ENCODE measurements at places on chromosomes 16 and 17. TPM values are rescaled to one million over a fixed set of nuclear protein-coding genes. Genes with fewer than 3 reads are reported as not detected.
A peak's percentile ranks its signal among the peaks of the same experiment; 100 is the strongest.

DNA sequence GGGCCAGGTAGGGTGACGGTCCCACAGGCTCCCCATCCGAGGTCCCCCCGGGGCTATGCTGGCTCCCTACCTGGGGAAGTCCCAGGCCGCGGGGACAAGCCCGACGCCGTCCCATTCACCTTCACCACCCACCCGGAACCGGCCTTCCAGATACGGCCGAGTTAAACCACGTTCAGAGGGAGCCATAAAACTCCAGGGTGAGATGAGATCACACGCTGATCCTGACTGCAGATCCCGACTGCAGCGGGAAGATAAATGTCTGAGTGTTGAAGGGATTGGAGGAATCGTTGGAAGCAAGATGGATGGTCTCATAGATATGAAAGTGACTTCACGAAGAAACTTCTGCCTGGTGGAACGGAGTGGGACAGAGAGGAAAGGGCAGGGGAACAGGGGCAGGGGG lies 13.6 kb upstream of the C1QTNF8 start:
- no peaks in the 10 kb centered on the region for H3K36me3 ChIP-seq
- H3K4me1 ChIP-seq = no peaks in the 10 kb centered on the region
- no peak for DNase-seq
- no peaks in the 10 kb centered on the region for H3K27me3 ChIP-seq

Gene SGCA
- 0.31 TPM for total RNA-seq

GRCh38 chr17:16281351-16281750 lies 64.3 kb downstream of the PIGL start:
- no peak overlapping the region for H3K4me3 ChIP-seq
- H3K27ac ChIP-seq = no peak overlapping the region
- H3K36me3 ChIP-seq = no peaks in the 10 kb centered on the region
- no peaks in the 10 kb centered on the region for H3K27me3 ChIP-seq
- no peak for DNase-seq

DNA sequence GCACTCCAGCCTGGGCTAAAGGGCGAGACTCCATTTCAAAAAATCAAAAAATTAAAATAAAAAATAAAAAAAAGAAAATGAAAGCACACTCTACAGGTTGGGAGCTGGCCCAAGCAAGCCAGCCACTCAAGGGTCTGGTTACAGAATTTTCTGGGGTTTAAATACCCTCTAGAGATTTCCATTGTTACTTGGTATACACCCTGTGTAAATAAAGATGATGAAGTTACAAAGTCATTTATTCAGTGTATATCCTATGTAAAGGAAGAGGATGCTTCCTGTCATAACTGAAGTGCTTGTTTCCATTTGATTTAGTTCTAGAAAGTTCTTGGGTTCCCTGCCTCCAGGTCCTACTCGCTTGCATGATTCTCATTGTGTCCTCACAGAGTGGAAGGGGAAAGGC lies 79.9 kb upstream of the C17orf78 start:
- H3K27me3 ChIP-seq = no peaks in the 10 kb centered on the region
- no peak overlapping the region for H3K27ac ChIP-seq
- no peak overlapping the region for H3K4me3 ChIP-seq
- H3K36me3 ChIP-seq = no peaks in the 10 kb centered on the region

- no peaks in the 10 kb centered on the region for H3K27me3 ChIP-seq
- H3K36me3 ChIP-seq = no peaks in the 10 kb centered on the region
- H3K4me1 ChIP-seq = peaks cover 5% of the 10 kb centered on the region
- no peak for DNase-seq
- peak overlapping the region; percentile 28 for H3K27ac ChIP-seq
These were observed 157.0 kb downstream of the CPPED1 start for GRCh38 chr16:12646490-12647274.

Gene CPNE7
- 3.2 TPM for total RNA-seq

- H3K27me3 ChIP-seq = no peaks in the 10 kb centered on the region
- H3K27ac ChIP-seq = peak within 1 kb of the TSS; percentile 79
- H3K4me1 ChIP-seq = peaks cover 17% of the 10 kb centered on the region
- H3K4me3 ChIP-seq = peak within 1 kb of the TSS; percentile 61
- H3K36me3 ChIP-seq = peaks cover 9% of the 10 kb centered on the region
- peak; percentile 73 for DNase-seq
These were observed at the start of gene UNKL for GRCh38 chr16:1414532-1415260. Gene UNKL (minus strand): TSS chr16:1414704. CDS start chr16:1414691, 13 bp downstream.

GRCh38 chr17:57672971-57673370 lies 72.1 kb downstream of the CCDC182 start:
- no peak overlapping the region for H3K27ac ChIP-seq
- peaks cover 28% of the 10 kb centered on the region for H3K4me1 ChIP-seq
- no peak for DNase-seq
- no peaks in the 10 kb centered on the region for H3K27me3 ChIP-seq
- no peak overlapping the region for H3K4me3 ChIP-seq

DNA sequence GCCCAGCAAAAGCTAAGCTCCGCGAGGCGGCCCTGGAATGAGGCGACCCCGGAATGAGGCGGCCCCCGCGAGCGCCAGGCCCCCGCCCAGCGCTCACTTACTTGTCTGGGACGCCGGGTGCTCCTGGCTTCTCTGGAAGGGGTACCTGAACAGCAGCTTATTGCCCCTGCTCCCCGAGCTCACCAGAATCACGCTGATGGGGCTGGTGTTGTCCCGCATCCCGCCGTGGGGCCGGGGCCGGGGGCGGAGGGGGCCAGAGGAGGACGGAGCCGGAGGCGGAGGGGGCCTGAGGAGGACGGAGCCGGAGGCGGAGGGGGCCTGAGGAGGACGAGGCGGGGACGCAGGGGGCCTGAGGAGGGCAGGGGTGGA lies 440 bp downstream of the NPRL3 start:
- peak overlapping the region; percentile 37 for H3K4me3 ChIP-seq
- H3K27ac ChIP-seq = peak overlapping the region; percentile 47
- peak; percentile 18 for DNase-seq
- no peaks in the 10 kb centered on the region for H3K27me3 ChIP-seq

Gene MYH1
- total RNA-seq = not detected

GRCh38 chr16:52624891-52625290 lies 77.9 kb upstream of the TOX3 start:
- H3K4me1 ChIP-seq = no peaks in the 10 kb centered on the region
- H3K27ac ChIP-seq = no peak overlapping the region
- H3K27me3 ChIP-seq = no peaks in the 10 kb centered on the region
- H3K36me3 ChIP-seq = no peaks in the 10 kb centered on the region
- H3K4me3 ChIP-seq = no peak overlapping the region
- DNase-seq = no peak

GRCh38 chr16:54724346-54724925 lies 206.2 kb upstream of the IRX5 start:
- H3K27ac ChIP-seq = no peak overlapping the region
- H3K4me1 ChIP-seq = no peaks in the 10 kb centered on the region
- H3K36me3 ChIP-seq = no peaks in the 10 kb centered on the region
- no peak overlapping the region for H3K4me3 ChIP-seq

Gene UNC13D
- total RNA-seq = 143 TPM

Gene BPTF
- total RNA-seq = 78.8 TPM

GRCh38 chr17:58314706-58315015 lies 13.9 kb downstream of the TSPOAP1 start:
- no peaks in the 10 kb centered on the region for H3K27me3 ChIP-seq
- H3K27ac ChIP-seq = no peak overlapping the region
- DNase-seq = no peak

DNA sequence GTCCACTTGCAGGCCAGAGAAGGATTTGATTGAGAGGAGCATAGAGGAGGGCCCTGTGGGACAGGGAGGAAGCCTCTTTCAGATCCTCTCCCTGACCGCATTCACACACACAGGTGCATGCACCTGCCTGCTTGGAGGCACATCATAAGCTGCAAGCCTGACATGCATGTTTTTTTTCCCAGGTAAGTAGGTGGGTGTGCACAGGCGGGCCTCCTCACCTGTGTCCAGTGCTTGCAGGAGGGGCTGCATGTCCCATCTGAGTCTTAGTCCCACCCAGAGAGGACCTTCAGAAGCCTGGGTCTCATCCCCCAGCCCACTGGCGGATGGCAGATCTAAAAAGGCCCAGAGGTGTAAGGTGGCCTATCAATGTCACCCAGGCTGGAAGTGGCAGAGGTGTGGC lies 130.8 kb downstream of the TMEM132E start:
- H3K4me3 ChIP-seq = no peak overlapping the region
- H3K36me3 ChIP-seq = no peaks in the 10 kb centered on the region
- H3K27ac ChIP-seq = no peak overlapping the region
- no peak for DNase-seq
- no peaks in the 10 kb centered on the region for H3K27me3 ChIP-seq
- no peaks in the 10 kb centered on the region for H3K4me1 ChIP-seq

- H3K4me3 ChIP-seq = no peak overlapping the region
- no peak overlapping the region for H3K27ac ChIP-seq
- no peak for DNase-seq
- no peaks in the 10 kb centered on the region for H3K4me1 ChIP-seq
- H3K27me3 ChIP-seq = no peaks in the 10 kb centered on the region
- no peaks in the 10 kb centered on the region for H3K36me3 ChIP-seq
These were observed 1033.6 kb downstream of the CDH8 start for GRCh38 chr16:61002479-61003204.

DNA sequence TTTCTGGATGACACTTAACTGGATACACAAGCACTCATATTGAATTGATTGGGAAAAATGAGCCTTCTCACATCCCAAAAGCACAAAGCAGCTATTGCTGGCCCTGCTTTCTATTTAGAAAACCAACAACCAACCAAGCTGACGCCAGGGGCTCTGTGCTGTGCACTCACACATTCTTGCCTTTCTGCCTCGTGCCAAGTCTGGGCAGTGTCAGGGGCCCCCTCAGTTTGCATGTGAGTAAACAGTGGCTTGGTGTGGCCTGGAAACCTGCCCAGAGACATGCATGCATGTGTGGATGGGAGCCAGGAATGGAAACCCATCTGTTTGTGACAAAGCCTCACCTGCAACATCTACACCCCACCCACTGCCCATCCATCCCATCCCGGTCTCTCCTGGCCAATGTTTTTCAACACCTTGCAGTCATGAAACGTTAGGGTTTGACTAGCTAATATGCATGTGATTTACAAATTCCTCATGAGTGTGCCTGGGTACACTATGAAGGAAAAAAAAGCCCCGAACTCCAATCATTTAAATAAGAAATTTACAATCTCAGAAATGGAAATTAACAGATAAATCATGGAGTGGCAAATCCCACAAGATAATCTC lies 20.4 kb downstream of the MIEF2 start:
- H3K4me1 ChIP-seq = no peaks in the 10 kb centered on the region
- no peaks in the 10 kb centered on the region for H3K27me3 ChIP-seq
- no peak overlapping the region for H3K4me3 ChIP-seq
- no peak for DNase-seq

Gene NR1D1
- 10.0 TPM for total RNA-seq

- peak overlapping the region; percentile 52 for H3K4me3 ChIP-seq
- no peaks in the 10 kb centered on the region for H3K36me3 ChIP-seq
- H3K27ac ChIP-seq = peak overlapping the region; percentile 32
These were observed 40.1 kb downstream of the ZNF276 start for GRCh38 chr16:89761304-89761922.

GRCh38 chr17:54626146-54626703 lies 274.4 kb upstream of the TOM1L1 start:
- no peaks in the 10 kb centered on the region for H3K36me3 ChIP-seq
- no peaks in the 10 kb centered on the region for H3K27me3 ChIP-seq
- DNase-seq = no peak
- no peak overlapping the region for H3K27ac ChIP-seq
- no peaks in the 10 kb centered on the region for H3K4me1 ChIP-seq

- no peak overlapping the region for H3K4me3 ChIP-seq
- no peaks in the 10 kb centered on the region for H3K36me3 ChIP-seq
- DNase-seq = no peak
- no peaks in the 10 kb centered on the region for H3K27me3 ChIP-seq
These were observed 8.1 kb upstream of the EFCAB13 start for GRCh38 chr17:47315451-47316266.

DNA sequence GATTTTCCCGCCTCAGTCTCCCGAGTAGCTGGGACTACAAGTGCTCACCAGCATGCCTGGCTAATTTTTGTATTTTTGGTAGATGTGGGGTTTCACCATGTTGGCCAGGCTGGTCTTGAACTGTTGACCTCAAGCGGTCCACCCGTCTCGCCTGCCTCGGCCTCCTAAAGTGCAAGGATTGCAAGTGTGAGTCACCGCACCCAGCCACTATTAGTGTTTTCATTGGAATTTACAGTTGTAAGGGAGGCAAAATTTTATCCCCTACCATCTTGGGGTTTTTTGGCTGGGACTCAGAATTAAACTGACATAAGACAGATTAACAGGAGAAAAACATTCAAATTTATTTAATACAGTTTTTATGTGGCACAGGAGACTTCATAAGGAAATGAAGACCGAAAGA lies 12.3 kb upstream of the MYCBPAP start:
- H3K4me3 ChIP-seq = no peak overlapping the region
- H3K4me1 ChIP-seq = no peaks in the 10 kb centered on the region
- H3K27me3 ChIP-seq = no peaks in the 10 kb centered on the region
- DNase-seq = no peak
- H3K36me3 ChIP-seq = no peaks in the 10 kb centered on the region

Gene FBF1
- total RNA-seq = 22.6 TPM

Gene UMOD
- not detected for total RNA-seq

Data from CD8-positive, alpha-beta memory T cell (primary cell).